ENCODE measurements at places on chromosomes 16 and 17.

DNA sequence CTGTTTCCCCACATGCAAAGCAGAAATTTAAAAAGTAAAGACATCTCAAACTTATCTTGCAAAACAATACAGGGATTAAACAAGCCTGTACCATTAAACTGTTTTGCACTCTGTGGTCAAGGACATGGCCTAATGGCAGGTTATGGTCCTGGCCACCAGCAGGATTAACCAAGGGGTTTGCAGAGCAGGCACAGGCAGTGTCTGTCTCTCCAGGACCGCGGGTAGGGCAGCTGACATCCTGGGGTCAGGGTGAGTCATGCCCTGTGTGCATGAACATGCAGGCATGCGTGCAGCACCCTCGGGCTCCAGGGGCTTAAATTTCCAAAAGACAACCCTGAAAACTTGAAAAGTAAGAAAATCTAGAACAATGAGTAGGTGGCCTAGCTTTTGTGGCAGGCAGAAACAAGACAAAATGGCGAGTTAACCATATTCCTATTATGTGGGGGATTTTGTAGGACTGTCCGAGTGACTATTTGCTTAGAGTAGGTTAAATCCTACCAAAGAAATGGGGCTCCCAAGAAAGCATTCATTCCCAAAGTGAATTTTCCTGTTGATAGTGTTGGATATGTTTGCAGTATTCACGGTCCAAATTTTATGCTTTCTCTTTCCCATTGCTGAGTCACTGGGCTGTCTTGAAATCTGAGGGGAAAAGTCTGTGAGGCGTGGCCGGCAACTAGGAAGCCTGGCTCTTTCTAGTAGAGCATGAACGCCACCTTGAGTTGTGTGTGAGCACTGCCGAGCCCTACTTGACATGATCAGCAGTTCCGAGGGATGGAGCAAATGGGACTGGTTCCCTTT, 158.4 kb upstream of the FAM20A start:
- DNase-seq: peak; percentile 86

DNA sequence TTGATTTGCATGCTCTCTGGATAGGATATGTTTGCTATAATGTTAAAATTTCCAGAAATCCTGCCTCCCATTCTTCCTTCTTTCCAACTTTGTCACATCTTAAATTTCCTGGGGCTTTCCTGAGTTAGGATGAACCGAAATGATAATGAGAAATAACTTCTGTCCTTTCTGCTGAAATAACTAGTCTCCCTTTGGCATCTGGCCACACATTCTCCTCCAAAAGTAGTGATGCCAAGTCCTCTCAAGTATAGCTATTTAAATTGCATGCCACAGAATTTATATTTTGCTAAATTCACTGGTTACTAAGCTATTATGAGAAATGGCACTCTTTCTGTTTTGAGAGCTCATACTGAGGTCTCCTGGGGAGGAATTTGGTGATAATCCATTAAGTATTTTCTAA, 30.6 kb downstream of the FAM20A start:
- no peak for DNase-seq

DNA sequence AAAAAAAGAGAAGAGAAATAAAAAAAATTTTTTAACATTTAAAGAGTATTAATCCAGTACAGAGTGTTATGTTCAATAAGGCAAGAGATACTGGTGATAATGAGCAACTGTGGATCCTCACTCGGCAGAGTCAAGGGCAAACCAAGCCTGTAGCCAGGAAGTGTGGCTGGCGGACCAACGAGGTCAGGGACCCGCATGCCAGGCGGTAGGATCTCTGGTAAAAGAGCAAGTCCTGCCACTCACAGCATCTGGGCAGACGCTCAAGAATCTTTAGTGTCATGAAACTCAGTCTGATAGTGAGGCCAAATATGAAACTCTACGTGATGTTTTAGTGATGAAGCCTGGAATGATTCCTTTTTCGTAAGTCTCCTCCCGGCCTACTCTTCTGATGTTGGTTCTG, 8.3 kb upstream of the GEMIN4 start:
- no peak for DNase-seq

GRCh38 chr16:87077750-87078127, 239.5 kb downstream of the C16orf95 start:
- no peak for DNase-seq

DNA sequence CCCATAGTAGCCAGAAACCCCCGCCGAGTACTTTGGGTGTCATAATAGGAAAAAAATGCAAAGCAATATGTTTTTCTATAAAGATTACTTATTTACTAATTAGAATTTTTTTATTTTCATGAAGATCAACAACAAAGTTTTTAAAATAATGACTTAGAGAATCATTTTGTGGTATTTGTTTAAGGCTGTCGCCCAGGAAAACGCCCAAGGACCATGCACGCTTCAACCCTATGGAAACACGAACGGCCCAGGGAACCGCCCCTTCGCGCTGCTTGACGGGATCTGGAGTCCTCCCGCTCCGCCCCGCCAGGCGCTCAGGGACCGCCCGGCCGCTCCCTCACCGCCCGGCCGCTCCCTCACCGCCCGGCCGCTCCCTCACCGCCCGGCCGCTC, 408 bp upstream of the KPNA2 start:
- no peak for DNase-seq

DNA sequence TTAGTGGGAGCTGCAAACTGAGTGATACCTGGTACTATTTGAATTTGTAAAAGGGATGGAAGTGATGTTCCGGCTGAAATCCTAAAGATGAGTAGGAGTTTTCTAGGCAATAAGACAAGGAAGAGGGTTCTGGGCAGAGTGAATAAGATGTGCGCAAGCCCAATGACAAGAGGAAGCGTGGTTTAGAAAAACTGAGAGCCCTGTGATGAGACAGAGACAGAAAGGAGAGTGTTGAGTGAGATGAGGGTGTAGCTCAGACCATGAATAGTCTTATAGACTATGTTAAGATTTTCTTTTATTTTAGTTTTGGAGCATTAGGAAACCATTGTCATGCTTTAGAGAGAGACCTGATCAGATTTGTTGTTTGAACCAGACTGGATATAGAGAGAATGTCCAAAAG, 50.2 kb downstream of the COX10 start:
- no peak for DNase-seq

DNA sequence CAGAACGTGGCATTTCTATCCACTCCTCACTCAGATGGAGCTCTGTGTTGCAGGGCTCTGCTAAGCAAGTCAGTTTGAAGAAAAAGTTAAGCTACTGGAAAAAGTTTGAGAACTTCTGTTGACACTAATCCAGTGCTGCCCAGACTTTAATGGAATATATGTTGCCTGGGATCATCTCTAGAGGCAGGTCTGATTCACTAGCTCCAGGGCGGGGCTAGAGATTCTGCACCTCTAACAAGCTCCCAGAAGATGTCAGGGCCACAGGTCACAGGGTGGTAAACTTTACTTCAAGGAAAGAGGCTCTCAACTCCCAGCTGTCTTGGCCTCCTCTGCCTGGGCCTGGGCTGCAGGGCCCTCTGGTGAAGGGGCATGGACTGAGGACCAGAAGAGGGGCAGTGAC, 6.8 kb downstream of the TTYH2 start:
- DNase-seq: no peak

- no peak for DNase-seq
Measured at GRCh38 chr16:7317982-7318381, 14.7 kb upstream of the RBFOX1 start.

- no peak for DNase-seq
Measured at GRCh38 chr17:43956222-43956621, 2.5 kb upstream of the PYY start.

DNA sequence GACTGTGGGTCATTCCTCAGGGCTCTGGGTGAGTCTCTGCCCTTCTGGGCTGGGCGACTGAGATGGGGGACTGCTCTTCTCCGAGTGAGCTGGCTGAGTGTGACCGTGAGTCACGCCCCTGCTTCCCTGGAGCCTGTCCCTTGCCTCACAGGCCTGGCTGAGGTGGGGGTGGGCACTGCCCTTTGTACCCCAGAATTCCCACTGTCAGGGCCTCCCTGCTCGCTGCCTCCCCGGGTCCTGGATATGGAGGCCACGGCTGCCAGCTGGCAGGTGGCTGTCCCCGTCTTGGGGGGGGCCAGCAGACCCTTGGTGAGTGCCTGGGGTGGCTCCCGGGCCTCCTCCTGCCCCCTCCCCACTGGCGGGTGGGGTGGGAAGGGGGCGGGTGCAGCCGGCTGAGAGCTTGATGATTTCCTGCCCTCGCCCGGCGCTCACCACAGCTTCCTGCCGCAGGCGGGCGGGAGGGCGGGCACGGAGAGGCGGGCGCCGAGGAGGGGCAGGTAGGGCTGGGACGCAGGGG, at the start of gene LAT:
Gene LAT, plus strand, starts transcription at position 434 of the 517 bp plus-strand sequence. CDS start 366 bp downstream, outside the sequence.
- no peak for DNase-seq

DNA sequence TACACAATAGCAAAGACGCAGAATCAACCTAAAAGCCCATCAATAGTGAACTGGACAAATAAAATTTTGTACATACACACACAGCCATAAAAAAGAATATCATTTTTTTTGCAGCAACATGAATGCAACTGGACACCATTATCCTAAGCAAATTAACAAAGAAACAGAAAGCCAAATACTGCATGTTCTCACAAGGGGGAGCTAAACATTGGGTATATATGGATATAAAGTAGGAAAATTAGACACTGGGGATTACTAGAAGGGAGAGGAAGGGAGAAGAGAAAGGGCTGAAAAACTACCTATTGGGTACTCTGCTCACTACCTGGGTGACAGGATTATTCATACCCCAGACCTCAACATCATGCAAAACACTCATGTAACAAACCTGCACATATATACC, 28.2 kb downstream of the ADAMTS18 start:
- DNase-seq: no peak

- no peak for DNase-seq
Measured at GRCh38 chr17:72472106-72472505, 351.3 kb downstream of the SOX9 start.

- no peak for DNase-seq
Measured at GRCh38 chr17:31225831-31226230, 71.2 kb downstream of the OMG start.

DNA sequence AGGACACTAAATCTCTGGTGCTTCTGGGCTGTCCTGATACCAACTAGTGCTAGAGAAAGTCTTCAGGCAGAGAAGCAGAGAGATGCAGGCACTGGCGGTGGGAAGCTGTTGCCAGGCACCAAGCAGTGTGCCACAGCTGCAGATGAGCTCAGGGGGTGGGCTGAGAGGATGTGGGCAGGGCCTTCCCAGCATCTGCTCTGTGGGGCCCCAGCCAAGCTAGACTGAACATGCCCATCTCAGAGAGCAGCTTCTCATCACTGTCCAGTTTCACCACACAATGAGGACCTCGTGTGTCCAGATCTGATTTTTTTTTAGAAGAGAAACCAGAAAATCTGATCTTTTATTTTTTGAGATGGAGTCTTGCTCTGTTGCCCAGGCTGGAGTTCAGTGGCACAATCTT, 17.1 kb downstream of the PSKH1 start:
- DNase-seq: peak; percentile 42

DNA sequence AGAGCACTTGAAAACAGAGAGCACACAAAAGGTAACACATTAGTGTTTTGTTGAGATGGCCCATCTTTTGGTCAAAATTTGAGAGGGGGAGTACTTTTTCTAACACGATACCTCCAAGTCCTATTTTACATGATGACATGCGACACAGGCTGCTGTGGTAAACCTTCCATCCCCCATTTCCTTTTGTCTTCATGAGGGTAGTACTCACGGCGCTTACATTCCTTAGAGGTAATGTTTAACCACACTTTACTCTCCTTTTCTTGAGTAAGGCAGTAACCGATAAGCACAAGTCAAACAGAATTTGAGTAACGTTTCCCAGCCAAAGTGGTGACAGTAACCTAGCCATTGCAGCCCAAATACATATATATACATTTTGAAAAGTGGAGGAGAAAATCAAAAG, 35.8 kb upstream of the PITPNM3 start:
- DNase-seq: no peak

GRCh38 chr17:36599546-36600250, 1.7 kb upstream of the MRM1 start:
- no peak for DNase-seq

DNA sequence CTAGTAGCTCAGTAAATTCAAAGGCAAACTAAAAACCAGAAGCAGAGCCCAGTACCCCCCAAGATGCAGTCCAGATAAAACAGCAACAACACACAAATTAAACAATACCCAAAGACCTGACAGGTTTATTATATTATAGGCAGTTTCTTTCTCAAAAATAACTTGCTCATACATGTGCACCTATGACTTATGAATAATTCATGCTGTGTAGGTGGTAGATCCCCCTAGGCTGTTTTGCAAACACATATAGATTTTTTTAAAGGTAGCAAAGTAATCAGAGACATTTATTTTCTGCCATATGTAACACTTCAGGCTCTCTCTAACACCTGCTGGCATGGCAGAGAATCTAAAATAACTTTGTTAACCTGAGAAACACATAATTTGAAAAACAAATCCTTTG, 27.2 kb downstream of the CACNG1 start:
- DNase-seq: no peak

GRCh38 chr16:15682105-15682570, 32.1 kb downstream of the NDE1 start:
- peak; percentile 36 for DNase-seq

DNA sequence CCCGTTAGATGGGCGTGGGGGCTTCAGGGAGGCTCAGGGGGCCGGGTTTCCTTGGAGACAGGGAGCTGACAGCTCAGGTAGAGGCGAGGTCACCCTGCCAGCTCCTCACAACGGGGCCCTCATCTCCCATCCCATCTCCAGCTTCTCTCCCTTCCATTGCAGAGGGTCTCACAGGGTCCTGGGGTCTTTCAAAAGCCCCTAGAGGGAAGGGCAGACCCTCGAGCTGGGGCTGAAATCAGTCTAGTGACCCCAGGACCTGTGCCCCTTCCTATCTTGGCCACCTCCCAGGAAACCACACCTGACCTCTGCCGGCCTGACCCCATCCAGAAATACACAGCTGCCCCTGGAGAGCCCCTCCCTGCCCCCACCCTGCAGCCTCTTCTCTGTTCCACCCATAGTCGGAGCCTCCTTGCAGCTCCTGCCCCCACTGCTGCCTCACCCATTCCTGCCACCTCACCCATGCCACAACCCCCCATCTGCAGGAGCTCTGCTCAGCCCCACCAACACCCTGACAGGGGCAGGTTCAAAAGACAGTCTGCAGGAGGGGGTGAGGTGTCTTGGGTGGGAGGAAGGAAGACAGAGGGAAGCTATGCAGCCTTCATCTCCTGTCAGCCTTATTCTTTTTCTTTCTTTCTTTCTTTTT, 23.4 kb downstream of the PIK3R5 start:
- no peak for DNase-seq

DNA sequence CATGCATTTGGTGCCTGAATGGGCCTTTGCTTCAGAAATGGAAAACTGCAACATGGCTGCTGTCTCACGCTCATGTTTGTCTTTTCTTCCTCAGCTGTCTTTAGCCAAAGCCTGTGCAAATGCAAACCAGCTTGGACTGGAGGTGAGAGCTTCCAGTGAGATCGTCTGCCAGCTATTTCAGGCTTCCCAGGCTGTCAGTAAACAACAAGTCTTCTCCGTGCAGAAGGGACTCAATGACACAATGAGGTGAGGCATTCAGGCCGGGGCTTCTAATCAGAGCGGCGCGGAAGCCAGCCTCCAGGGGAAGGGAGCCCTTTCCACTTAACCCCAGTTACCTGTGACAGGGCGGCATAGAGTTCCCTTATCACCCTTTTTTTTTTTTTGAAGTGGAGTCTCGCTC, 14.3 kb downstream of the CCNF start:
- DNase-seq: no peak
